ENCODE measurements at places on chromosomes 13 and 19.
A peak's percentile ranks its signal among the peaks of the same experiment; 100 is the strongest.

DNA sequence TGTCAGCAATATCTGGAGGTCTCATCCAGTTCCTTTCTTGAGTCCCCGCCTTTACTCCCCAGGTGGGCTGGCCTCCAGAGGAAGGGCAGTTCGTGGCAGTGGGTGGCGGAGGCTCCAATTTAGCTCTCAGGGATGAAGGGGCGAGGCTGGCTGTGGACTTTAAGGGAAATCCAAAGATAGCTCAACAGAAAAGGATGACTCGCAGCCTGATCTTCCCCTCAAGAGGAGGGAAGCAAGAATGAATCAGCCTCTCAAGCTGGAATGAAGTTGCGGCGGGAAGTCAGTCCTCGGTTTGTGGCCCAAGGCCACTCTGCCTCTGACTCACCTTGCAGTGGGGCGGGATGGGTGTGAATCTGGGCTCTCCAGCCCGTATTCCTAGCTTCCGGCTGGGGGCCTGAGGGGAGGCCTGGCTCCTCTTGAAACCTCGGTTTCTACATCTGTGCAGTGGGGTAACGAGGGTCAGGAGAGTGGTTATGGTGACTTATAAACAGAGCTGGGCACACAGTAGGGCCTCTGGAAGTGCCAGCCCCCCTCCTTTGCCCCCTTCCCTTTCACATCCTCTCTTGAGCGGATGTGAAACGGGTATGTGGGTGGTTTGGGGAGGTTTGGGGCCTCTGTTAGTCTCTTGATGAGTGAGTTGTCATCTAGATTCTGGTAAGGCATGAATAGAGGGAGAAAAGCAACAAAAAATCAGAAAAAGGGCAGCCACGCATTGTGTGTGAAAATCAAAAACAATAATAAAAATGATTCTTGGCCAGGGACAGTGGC is 10.5 kb upstream of the SMG9 start:
- DNase-seq: peak; percentile 60

GRCh38 chr13:77489566-77490337 is 45.8 kb upstream of the SCEL start:
- no peak for DNase-seq

DNA sequence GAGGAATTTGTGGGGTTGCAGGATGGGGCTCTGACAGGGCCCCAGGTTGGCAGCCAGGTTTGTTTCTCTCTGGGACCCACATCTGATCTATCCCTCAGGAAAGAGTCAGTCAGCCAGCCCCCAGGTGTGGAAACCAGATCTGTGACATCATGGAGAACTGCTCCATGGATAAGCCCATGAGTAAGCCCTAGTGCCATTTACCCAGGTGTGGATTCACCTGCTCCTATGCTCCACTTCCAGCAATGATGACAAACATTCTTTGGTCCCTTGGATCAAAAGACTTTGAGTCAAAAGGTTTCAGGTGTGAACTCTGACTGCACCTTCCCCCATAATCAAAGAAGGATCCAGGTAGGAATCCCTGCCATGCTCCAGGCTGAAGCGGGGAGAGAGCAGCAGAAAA is 26.9 kb upstream of the IGFL4 start:
- no peak for DNase-seq

DNA sequence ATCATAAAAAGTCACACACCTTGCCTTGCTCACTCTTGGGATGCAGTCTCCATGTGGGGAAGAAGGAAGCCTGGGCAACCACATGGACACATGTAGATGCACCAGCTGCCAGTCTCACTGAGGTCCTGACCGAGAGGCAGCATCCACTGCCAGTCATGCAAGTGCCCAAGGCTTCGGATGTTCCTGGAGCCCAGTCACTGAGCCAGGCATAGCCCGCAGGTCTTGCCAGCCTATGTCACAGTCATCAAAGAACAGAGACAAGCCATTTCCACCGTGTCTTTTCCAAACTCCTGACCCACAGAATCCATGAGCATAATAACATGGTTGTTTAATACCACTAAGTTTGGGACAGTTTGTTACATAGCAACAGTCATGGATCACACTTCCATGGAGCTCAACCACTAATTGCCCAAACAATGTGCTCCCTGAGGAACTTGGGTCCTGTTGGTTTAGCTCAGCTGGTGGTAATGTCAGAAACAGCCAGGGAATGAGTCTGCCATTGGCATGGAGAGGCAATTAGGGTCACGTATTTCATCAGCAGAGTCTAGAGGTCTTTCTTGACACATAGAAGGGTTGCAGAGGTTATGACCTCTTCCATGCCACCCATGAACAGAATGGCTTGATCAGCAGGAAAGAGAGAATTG is 21.5 kb downstream of the STARD13 start:
- no peak for DNase-seq

GRCh38 chr13:91657283-91657682 is 258.9 kb downstream of the GPC5 start:
- DNase-seq: no peak

DNA sequence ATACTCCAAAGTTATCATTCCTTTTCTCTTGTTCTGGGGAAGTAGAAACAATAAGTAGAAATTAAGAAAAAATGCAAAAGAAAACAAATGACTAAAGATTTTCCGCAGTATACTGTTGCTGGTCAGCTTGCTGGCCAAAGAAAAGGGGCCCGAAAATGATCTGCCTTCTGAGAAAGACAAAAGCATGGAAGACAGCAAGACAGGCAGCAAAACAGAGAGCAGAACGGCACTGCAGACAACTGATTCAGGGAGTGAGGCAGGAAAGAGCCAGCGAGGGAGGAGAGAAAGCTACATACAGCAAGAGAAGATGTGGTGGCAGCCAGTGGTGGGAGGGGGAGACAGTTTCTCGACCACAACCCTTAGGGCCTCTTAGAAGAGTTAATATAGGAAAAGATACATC is 5.3 kb upstream of the DOCK9 start:
- DNase-seq: no peak

DNA sequence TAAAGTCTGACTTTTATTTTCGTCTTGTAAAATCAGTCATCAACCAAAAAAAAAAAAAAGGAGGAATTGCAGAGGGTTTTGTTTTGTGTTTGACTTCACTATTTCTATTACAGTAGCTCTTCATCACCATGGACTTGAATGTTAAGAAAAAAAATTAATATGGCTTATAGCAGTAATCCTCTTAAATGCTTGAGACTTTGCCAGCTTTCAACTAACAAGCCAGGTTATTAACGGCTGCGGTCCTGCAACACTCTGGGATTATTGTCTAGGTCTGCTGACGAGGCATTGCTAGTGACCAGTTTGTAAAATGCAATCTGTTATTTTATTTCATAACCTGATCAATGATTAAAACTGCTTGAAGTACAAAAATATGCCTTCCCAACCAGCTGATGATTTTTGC is 647.2 kb upstream of the KLHL1 start:
- DNase-seq: no peak

DNA sequence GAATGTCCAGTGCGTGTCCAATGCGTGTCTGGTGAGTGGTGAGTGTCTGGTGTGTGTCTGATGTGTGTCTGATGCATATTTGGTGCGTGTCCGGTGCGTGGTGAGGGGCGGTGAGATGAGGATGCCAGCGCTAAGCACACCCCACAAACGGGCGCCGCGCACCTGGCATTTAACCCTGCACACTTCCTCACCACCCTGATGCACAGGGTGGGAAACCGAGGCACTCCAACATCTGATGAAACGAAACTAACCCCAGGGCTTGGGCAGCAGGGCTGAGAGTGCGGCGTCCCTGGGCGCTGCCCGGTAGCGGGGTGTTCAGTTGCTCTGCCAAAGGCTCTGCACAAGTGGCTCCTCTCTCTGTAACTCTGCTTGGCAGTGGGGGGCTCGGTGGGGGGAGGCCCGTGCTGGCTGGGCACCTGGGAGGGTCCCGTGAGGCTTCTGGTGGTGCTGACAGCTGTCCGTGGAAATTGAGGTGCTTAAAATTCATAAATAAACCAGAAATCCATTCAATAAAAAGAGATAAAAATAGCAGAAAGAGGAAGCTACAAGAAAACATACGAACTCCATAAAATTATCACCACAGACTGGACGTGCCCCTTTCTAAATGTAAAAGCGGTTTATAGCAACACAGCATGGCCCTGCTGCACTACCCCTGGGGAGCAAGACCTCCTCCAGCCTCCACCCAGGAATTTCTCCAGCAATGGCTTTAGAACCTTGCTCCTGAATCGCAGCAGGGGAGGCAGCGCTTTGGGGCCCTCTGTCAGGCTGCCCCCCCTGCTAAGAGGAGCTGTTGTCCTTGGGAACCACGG is 76.0 kb downstream of the RASA3 start:
- DNase-seq: no peak

- DNase-seq: no peak
These were observed 94.7 kb downstream of the CDADC1 start for GRCh38 chr13:49342454-49342853.

GRCh38 chr13:62299988-62300387 is 884.3 kb upstream of the PCDH20 start:
- DNase-seq: no peak

GRCh38 chr13:94332359-94333096 is 147.0 kb downstream of the DCT start:
- no peak for DNase-seq

GRCh38 chr13:44735806-44736205 is 159.7 kb upstream of the TSC22D1 start:
- no peak for DNase-seq

DNA sequence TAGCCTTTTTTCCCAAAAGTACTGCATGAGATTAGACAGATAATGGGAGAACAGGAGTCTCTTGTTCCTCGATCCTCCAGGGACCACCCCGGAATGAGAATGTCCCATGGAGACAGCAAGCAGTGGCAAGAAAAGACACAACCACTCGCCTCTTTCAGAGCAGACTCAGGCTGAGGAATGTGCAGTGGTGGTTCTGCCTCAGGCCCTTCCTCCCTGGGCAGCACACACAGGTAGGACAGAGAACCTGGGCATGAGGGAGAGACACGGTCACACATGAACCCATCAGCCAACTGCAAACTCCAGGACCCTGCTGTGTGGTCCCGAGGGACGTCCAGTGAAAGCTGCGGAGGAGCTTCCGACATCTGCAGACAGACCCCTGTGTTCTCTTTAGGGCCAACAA is 31.0 kb downstream of the CRYL1 start:
- DNase-seq: no peak

GRCh38 chr13:100675661-100676129 is 1.1 kb upstream of the TMTC4 start:
- no peak for DNase-seq

- no peak for DNase-seq
These were observed 250.3 kb upstream of the ATXN8OS start for GRCh38 chr13:69857183-69857821.

- DNase-seq: no peak
These were observed 55.5 kb upstream of the C1QTNF9B start for GRCh38 chr13:23952796-23953195.

GRCh38 chr19:7743425-7743841 is 3.9 kb downstream of the CD209 start:
- no peak for DNase-seq

Measured in CD8-positive, alpha-beta memory T cell (primary cell).